ENCODE measurements at places on chromosomes 13 and 19.

DNA sequence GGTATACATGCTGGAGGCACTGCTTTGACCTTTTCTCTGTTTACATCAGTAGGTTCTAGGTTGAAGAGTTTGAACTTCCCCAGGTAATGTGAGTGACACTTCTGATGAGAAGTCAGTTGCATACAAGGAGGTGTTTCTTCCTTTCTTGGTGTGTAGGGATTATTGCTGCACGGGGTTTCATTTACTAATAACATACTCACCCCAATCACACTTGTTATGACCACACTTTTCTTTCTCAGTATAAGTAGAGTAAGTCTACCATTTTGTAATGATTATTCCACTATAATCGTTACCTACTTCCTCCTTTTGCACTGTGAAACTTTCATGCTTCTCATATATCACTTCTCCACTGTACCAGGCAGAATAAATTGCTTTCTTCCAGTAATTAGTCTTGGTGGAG is 138.0 kb downstream of the TNFSF13B start:
- H3K4me1 ChIP-seq = no peaks in the 10 kb centered on the region
- H3K27ac ChIP-seq = no peak overlapping the region
- no peaks in the 10 kb centered on the region for H3K27me3 ChIP-seq
- no peaks in the 10 kb centered on the region for H3K36me3 ChIP-seq
- no peak for DNase-seq

DNA sequence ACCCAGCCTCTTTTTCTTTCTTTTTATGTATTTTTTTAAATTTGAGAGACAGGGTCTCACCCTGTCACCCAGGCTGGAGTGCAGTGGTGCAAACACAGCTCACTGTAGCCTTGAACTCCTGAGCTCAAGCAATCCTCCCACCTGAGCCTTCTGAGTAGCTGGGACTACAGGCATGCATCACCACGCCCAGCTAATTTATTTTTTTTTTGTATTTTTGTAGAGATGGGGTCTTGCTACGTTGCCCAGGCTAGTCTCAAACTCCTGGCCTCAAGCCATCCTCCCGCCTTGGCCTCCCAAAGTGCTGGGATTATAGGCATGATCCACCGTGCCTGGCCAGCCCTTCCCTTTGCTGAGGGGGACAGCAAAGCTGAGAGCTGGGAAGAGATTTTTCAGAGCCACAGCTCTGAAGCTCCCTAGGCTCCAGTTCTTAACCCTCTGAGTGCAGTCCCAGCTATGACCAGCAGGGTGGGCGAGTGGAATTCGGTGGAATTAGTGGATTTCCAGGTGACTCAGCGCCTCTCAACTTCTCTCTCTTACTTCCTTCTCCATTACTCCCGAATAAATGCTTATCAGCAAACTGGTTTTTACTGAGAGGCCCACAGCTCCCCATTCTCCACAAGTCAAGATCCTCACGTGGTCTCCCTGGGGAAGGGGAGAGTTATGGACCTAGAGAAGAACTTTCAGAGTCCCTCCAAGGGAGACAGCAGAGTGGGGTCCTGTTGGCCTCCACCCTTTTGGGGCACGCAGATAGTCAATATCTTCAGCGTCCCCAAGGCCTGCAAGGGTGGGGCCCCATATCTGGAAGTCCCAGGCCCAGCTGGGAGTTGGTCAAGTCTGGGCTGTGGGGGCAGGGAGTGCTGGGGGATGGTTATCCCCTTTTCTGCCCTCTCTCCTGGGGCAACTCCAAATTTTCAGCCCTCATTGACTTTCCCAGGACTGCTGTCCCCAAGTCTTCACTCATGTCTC is 1.2 kb downstream of the BLVRB start:
- peaks cover 14% of the 10 kb centered on the region for H3K4me1 ChIP-seq
- no peaks in the 10 kb centered on the region for H3K36me3 ChIP-seq
- H3K27ac ChIP-seq = no peak overlapping the region
- no peak for DNase-seq
- peak overlapping the region; percentile 65 for H3K4me3 ChIP-seq

GRCh38 chr19:34667349-34668076 is 9.4 kb downstream of the SCGB2B2 start:
- no peaks in the 10 kb centered on the region for H3K36me3 ChIP-seq
- no peaks in the 10 kb centered on the region for H3K4me1 ChIP-seq
- H3K4me3 ChIP-seq = no peak overlapping the region
- H3K27ac ChIP-seq = no peak overlapping the region
- no peaks in the 10 kb centered on the region for H3K27me3 ChIP-seq

GRCh38 chr13:27425158-27425917 is 919 bp downstream of the GTF3A start:
- H3K4me3 ChIP-seq = peak overlapping the region; percentile 78
- no peak overlapping the region for H3K27ac ChIP-seq
- peaks cover 6% of the 10 kb centered on the region for H3K4me1 ChIP-seq
- DNase-seq = no peak
- H3K27me3 ChIP-seq = peaks cover 5% of the 10 kb centered on the region
- H3K36me3 ChIP-seq = peaks cover 23% of the 10 kb centered on the region

DNA sequence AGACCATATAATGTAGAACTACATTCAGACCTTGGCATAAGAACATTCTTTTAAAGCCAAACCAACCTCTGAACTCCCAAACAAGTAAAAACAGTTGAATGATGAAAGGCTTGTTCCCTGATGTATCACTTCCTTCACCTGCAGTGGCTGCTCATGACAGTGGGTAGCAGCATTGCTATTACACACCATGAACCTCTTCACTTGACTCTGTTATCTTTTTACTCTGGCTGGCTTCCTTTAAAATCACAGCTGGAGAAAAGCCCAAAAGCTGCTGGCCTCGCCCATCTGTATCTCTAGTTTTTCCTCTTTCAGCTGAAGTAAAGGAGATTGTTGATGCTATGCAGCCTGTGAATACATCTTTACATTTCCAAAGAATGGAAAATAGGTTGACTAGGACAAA is 22.6 kb downstream of the THSD1 start:
- H3K4me1 ChIP-seq = no peaks in the 10 kb centered on the region
- H3K27me3 ChIP-seq = no peaks in the 10 kb centered on the region
- H3K4me3 ChIP-seq = no peak overlapping the region

All from H1 (cell line).